Stimulated activated naive CD4-positive, alpha-beta T cell treated with Interleukin-2 at 50 U/mL for 16 hours (primary cell): ENCODE measurements at places on chromosomes 16 and 17.

DNA sequence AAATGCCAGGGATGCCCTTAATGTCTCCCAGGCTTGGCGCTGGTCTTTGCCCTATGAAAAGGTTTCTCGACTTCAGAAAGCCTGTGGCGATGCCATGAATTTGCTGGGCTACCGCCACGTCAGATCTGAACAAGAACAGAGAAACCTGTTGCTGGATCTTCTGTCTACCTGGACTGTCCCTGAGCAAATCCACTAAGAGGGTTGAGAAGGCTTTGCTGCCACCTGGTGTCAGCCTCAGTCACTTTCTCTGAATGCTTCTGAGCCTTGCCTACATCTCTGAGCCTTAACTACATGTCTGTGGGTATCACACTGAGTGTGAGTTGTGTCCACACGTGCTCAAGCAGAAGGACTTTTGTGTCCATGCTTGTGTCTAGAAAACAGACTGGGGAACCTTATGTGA, 11.4 kb downstream of the CHST4 start:
- DNase-seq: no peak

DNA sequence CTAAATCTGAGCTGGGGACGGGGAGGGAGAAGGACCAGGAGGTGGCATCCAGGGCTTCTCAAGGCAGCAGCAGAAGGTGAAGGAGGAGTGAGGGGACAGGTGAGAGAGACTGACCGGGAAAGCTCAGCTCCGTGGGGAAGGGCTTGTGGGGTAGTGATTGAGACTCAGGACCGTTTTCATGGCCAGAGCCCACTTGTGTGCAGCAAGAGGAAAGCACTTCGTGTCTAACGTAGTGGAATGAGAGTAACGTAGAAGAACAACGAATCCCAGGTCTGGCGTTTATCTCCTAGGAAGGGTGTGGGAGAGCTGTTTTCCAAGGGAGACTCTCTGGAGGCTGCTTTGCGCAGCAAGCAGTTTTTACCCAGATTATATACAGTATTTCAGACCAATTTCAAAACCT, 1.3 kb upstream of the CDH3 start:
- no peak for DNase-seq

DNA sequence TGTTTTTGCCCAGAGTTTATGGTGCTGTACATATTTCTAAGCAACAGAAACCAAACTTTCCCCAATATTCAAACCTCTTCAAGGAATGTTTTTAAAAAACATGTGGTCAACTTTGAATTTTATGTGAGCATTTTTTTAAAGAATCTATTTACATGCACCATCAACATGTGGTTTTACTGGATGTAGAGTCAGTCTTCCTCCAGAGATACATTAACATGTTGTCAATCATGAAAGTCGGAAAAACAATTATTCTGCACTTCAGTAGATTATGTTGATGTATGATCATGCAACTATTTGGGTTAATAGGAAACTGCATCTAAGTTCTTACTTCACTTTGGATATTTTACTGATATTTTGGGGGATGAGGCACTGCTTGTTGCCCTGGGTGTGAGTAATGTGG, 208.6 kb downstream of the FOXL1 start:
- DNase-seq: no peak

- DNase-seq: no peak
Measured at GRCh38 chr17:77734371-77735080, 224.0 kb upstream of the TNRC6C start.

GRCh38 chr17:35129973-35130351, 8.5 kb downstream of the FNDC8 start:
- DNase-seq: no peak

DNA sequence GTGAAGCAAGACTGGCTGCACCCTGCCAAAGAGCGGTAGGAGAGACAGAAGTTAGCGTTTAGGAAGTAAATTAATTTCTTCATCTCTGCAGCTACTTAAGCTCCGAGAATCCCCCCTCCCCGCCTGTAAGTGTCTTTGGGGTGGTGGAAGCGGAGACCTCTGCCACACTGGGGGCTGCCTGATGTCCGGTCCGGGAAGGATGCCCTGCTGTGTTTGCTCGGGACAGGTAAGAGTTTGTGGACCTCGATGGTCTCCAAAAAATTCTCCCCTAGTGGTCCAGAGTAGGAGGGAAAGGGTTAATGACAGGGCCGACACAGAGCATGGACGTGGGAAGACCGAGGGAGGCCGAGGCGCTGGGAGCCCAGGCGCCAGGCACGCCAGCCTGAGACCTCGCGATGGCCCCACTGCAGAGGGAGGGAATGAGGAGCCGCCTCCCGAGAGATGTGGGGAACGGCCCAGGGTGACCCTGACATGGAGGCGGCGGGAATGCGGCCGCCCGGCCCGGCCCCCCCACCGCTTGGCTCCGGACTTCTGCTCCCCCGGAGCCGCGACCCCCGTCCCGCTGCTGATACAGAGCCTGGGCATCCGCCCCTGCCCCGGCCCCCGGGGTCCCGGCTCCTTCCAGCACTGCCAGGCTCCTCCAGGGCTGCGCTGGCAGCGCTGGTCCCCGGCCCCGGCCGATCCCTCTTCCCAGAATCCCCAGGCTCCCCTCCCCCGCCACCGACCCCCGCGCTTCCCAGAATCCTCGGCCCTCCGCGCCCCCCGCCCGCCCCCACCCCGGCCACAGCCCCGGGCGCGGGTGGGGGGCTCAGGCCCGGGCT, 680 bp downstream of the ZNF629 start:
- DNase-seq: no peak

- DNase-seq: peak; percentile 38
Measured at GRCh38 chr17:4708436-4708835, 2.0 kb upstream of the ARRB2 start.

DNA sequence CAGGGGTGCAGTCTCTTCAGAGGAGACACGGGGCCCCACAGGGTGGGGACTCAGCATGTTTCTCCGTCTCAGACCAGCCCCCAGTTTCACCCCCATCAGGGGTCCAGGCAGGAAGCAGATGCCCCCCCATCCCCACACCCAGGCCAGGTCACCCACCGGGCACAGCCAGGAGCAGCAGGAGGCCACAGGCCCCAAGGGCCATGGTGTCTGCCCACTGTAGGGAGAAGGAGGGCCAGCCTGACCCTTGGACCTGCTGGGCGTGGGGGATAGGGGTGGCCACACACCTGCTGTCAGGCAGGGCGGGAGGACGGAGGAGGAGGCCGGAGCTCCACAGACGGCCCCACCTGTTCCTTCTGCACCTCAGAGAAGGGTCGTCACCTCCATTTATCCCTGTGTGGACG, at the start of gene TPSG1:
TSS of gene TPSG1 (minus strand) at position 218 of the 401 bp plus-strand sequence. CDS start at position 202, 16 bp downstream.
- DNase-seq: no peak

DNA sequence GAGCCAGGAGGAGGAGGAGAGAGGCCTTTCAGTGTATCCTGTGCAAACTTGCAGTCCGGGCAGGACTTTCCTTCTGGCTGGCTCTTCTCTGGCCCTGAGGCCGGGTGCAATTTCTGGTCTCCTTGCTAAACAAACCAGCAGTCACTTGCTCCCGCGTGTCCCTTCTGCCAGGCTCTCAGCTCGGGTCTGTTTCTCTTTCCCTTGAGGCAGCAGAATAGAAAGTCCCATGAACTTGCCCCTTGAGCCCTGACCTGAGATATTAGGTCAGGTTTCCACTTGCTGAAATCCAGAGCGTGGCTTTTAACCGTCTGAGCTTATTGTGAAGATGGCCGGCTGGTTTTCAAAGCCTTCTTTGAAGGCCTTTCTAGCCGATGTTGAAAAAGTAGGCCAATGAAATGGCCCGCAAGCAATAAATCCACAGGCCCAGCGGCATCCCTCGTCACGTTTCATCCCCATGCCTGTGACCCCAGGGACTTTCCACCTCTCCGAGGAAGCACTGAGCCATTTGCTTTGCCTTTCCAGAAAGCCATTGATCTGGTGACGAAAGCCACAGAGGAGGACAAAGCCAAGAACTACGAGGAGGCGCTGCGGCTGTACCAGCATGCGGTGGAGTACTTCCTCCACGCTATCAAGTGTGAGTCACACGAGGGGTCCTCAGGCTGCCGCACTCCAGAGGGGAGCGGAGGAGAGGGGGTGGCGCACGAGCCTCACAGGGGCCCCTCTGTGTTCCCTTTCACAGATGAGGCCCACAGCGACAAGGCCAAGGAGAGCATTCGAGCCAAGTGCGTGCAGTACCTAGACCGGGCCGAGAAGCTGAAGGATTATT, 4.5 kb downstream of the VPS4A start:
- DNase-seq: no peak

GRCh38 chr16:31361201-31362110, 6.5 kb downstream of the ITGAX start:
- DNase-seq: no peak

DNA sequence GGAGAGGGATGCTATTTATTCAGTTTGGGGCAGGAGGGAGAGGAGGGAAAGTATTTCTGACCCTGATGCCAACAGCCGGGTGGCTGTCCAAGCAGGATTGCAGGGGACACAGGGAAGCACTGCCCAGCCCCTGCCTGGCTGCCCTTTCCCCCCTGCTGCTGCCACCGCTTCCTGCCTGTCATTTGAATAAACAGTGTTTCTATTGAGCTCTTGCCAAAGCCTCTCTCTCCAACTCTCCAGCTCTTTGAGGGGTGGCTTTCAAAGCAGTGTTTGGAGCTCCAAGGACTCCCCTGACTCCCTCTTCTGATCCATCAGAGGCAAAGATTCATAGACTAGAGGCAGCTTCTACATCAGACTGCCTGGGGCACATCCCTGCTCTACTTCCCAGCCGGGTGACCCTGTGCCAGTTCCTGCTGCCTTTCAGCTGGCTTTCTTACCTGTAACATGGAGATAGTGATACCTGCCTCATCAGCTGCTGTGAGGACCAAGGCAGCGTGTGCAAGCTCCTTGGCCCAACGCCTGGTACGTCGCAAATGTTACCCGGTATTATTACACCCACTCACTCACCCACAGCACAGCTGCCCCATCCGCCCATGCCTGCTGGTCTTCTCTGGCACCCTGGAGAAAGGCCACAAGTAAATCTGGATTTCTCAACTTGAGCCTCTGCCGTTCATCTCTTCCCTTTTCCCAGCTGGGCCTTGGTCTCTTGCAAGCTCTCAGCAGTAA, 9.5 kb downstream of the PROCA1 start:
- no peak for DNase-seq

- DNase-seq: no peak
Measured at GRCh38 chr16:14523632-14524031, 106.4 kb downstream of the PARN start.

- no peak for DNase-seq
Measured at GRCh38 chr17:48718227-48718760, 4.0 kb downstream of the PRAC1 start.

- DNase-seq: peak; percentile 29
Measured at GRCh38 chr16:29663016-29663806, at the start of gene SPN. Gene SPN (plus strand): TSS chr16:29663247. CDS start chr16:29663729, 482 bp downstream.

GRCh38 chr17:82687375-82687861, 11.1 kb downstream of the RAB40B start:
- DNase-seq: no peak

GRCh38 chr17:80337195-80337895, 76.7 kb downstream of the RNF213 start:
- DNase-seq: no peak

DNA sequence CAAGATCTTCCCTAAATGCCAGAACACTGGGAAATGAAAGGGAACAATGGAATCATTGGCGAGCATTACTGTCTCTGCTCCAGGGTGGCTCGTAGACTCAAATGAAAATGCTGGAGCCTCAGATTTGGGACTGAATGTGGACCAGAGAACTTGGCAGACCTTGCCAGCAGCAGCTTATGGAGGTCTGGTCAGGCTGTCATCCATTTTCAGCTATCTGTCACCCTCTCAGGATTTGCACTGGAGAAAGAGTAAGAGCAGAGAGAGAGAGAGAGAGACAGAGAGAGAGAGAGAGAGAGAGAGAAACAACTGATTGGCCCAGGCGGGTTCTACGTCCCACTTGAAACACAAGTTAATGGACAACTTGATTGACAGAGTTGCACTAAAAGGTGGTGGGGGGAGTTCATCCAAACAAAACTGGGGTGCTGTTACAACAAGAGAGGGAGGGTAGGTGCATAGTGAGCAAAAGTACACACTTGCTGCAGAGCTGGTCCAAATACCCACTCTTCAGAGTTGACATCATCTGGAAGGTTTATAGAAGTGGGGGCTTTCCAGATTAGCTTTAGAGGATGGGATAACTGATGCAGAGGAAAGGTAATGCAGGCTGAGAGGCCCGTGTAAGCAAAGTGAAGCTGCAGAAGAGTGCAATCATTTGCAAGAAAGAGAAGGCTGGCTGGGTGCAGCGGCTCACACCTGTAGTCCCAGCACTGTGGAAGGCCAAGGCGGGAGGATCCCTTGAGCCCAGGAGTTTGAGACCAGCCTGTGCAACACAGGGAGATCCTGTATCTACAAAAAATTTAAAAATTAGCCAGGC, 16.5 kb upstream of the NSMCE1 start:
- DNase-seq: no peak

GRCh38 chr17:14940108-14940937, 324.8 kb downstream of the PMP22 start:
- DNase-seq: no peak

DNA sequence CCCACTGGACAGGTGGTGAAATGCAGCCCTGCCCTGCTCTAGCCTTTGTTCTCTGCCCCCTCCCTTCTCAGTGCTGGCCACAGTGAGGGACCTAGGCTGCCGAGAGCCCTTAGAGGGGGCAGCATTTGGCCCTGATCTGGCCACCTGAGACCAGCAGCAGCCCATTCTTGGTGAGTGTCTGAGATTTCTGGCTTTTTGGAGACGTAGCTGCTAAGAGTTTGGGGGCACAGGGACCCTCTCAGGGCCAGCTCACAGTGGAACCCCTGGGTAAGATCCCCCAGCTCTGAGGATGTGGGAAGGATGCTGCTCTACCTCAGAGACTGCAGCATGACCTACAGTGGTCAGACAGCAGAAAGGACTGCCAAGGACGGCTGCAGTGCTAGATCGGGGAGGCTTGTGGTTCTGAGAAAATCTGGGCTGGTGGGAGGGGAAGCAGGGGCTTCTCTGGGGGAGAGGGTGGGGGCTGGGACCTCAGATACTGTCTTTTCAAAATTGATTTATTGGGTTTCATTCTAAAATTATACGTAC, 13.3 kb downstream of the GRB7 start:
- no peak for DNase-seq

- DNase-seq: peak; percentile 44
Measured at GRCh38 chr17:17141860-17142552, 64.1 kb downstream of the PLD6 start.

DNA sequence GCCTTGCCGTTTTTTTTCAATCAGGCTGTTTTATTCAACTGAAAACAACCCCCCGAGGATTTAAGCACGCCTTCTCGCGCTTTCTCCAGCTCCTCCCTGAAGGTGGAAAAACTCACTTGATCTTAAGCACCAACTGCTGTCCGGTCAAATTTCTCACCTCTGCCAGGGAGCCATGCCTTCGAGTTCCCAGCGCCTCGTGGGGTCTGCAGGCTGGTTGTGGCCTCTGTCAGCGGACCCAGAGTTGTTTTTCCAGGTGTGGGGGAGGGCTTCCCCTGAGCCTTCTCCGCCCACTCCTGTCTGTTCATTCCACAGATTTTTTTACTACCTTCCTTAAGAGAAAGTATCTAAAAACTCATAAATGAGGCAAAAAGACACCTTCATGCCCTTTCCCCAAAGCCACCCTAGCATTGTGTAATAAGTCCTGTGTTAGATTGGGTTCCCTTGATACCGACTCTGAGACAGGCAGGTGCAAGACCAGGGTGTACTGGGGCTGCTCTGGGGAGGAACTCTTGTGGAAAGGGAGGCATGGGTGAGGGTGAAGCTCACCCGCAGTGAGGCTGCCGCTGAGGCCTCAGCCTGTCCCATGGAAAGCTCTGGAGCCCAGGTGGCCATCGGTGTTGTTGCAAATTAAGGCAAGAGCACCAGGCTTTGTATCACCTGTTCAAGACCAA, 101.6 kb downstream of the AXIN2 start:
- DNase-seq: no peak

- no peak for DNase-seq
Measured at GRCh38 chr16:80896776-80897175, 92.4 kb upstream of the CDYL2 start.
